ENCODE measurements at places on chromosomes 4 and X. TPM values are rescaled to one million over a fixed set of nuclear protein-coding genes. Genes with fewer than 3 reads are reported as not detected.

DNA sequence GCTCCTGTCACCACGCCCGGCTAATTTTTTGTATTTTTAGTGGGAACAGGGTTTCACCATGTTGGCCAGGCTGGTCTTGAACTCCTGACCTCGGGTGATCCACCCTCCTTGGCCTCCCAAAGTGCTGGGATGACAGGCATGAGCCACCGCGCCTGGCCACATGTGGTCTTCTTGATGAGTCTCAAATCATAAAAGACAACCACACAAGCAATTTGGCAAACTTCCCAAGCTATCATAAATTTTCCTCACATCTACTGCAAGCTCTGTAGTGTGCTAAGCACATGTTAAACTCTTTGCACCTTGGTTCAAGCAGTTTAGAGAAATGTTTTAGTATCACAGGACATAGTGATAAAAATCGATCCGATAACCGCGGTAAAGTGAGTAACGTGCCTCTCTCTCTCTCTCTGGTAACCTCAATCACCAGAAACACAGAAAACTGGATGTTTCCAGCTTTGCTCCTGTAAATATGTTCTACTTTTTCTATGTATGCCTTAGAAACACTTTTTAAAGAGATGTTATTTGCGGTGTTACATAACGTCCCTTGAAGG lies 256.8 kb downstream of the DHRSX start:
- H3K4me1 ChIP-seq = no peaks in the 10 kb centered on the region
- H3K27me3 ChIP-seq = no peaks in the 10 kb centered on the region
- H3K36me3 ChIP-seq = no peaks in the 10 kb centered on the region
- DNase-seq = no peak

DNA sequence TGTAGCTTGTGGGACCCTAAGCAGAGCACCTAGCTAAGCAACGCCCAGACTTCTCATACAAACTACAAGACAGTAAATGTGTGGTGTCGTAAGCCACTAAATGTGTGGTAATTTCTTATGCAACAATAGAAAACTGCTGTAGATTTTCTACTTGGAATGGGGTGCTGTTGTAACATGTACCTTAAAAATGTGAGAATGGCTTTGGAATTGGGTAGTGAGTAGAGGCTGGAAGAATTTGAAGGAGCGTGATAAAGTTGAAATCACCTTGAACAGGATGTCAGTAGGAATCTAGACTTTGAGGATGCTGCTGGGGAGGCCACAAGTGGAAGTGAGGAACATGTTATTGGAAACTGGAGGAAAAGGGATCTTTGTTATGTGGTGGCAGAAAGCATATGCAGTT lies 43.2 kb upstream of the FUNDC1 start:
- H3K4me3 ChIP-seq = no peak overlapping the region
- no peaks in the 10 kb centered on the region for H3K4me1 ChIP-seq
- H3K27ac ChIP-seq = no peak overlapping the region
- H3K27me3 ChIP-seq = no peaks in the 10 kb centered on the region
- DNase-seq = no peak
- H3K36me3 ChIP-seq = no peaks in the 10 kb centered on the region

POU3F4 gene
- not detected for total RNA-seq

RAB33A gene
- total RNA-seq = 3.0 TPM

TLR1 gene
- total RNA-seq = 6.1 TPM

MAGEA12 gene
- total RNA-seq = not detected
